ENCODE measurements at places on chromosomes 1 and 21.

DNA sequence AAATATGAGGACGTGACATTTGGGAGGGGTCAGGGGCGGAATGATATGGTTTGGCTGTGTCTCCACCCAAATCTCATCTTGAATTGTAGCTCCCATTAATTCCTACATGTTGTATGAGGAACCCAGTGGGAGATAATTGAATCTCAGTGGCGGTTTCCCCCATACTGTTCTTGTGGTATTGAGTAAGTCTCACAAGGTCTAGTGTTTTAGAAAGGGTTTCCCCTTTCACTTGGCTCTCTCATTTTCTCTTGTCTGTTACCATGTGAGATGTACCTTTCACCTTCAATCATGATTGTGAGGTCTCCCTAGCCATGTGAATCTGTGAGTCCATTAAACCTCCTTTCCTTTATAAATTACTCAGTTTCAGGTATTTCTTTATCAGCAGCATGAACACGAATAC is 663.6 kb upstream of the CHRM3 start:
- no peak for DNase-seq

- DNase-seq = no peak
These were observed 113.5 kb downstream of the RIPK4 start for GRCh38 chr21:41653243-41653953.

- DNase-seq = no peak
These were observed 87.1 kb upstream of the BCL10 start for GRCh38 chr1:85363521-85363920.

DNA sequence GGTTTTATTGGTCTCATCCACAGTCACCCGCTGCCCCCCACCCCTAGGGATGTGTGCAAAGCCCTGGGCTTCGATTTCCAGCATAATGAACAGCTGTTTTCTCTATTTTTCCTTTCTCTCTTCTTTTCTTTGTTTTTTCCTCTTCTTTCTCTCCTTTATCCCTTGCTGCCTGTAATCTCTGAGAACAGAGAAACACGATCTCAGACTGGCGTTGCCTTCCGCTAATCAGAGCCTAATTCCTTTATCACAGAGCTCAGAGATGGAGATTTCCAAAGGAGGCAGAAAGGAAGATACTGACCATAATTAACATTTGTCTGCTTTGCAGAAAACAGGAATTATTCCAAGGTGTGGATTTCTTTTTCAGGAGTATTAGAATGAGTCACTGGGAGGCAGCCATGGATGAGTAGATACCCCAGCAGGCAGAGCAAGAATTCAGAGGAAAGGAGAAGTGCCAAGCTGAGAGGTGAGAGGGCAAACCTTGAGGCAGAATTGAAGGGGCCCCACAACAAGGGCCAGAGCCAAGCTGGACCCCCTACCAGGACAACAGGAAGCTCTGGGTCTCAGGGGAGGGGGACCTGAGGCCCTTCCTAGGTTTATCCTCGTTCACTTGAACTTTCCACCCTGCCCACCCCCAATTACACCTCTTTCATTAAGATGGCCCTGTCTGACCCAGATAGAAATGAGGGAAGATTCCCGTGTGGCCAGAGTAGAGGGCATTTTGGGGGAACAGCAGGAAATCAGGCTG is 33.3 kb downstream of the MATN1 start:
- no peak for DNase-seq

DNA sequence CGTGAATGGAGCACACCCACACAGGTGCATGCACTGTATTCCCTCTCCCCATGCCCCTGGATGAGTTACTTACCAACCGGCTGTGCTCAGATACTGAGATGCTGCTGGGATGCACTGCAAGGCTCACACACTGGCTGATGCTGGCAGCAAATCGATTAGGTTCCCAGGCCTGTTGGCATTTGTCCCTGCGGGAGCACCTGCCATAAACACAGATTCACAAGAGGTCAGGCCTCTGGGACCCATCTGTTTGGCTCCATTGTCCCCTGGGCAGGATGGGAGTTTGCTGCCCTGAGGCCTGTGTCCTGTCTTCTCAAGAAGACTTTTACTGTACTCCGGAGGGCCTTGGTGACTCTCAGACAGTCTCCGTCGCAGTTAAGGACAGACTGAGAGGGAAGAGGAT is 145.4 kb downstream of the PLXNA2 start:
- DNase-seq = no peak

DNA sequence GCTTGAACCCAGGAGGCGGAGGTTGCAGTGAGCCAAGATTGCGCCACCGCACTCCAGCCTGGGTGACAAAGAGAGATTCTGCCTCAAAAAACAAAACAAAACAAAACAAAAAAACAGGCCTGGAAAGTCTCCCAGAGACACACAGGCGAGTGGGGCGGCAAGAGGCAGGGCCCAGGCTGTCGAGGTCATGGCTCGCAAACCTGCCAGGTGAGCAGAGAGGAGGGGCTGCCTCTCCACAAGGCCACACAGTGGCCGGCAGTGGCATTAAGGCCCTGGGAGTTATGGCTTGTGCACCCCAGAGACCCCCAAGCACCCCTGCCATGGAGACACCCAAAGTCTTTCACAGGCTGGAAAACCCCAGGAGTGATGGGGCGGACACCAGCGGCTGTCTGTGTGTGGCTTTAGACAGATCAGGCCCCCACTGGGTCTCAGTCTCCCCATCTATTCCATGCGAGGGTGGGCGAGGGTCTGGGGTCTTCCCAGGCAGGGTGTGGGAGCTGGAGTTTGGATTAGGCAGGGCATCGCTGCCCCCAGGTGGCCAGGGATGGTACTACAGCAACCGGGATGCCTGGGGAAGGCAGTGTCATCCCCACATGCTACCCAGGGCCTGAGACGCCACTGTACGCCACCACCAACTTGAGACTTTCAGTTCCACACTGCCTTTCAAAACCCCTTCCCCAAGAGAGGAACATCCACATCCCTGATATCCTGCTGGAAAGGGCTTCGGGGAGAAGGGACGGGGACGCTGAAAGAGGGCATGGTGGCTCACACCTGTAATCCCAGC is 7.3 kb upstream of the CTRC start:
- DNase-seq = peak; percentile 72

DNA sequence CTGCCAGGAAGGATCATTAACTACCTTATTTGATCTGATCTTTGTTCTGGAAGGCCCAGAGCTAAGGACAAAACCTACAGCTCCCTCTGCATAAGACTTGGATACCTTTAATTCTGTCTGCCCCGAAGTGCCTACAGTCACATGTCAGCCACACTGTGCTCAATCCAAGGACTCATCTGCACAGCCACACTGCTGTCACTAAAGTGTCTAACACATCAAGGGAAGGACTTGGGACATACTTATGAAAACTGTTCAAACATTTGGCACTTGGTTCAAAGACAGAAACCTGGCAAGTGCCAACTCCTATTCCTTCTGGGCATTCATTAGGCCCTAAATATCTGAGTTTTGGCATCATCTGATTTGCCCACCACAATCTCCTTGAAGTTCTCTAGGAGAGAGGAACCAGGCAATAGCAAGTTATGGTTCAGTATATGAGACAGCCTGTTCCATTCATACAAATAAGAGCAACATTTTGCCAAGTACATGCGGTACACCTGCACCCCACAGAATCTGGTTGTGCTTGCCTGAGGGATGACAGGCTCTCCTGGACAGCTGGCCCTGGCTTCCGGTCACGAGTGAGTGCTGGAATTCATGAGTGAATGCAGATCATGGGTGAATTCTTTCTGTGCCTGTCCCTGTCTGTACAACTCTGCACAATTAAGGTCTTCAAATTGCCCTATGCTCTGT is 105.9 kb downstream of the KCNK1 start:
- no peak for DNase-seq

- no peak for DNase-seq
These were observed 190.2 kb upstream of the BRINP3 start for GRCh38 chr1:190667914-190668313.

DNA sequence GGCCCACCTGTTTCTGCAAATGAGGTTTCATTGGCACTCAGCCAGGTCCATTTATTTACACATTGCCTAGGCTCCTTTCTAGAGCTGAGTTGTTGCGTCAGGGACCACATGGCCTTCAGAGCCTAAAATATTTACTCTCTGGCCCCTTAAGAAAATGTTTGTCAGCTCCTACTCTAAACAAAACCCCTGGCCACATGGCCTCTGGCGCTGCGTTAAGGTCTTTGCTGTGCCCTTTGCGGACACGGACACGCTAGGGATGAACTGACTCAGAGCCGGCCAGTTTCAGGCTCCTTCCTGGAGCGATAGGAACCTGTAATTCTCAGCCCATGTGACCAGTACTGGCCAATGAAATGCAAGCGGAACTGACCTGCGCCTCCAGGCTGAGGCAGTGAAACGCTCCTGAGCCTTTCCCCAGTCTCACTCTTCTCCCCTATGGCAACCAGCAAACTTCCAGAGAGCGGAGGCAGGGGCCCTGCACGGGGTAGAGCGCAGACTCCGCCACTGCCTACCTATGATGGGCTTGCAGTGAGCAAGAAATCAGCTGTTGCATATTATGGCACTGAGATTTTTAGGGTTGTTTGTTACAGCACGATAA is 160.3 kb downstream of the ETS2 start:
- DNase-seq = no peak

DNA sequence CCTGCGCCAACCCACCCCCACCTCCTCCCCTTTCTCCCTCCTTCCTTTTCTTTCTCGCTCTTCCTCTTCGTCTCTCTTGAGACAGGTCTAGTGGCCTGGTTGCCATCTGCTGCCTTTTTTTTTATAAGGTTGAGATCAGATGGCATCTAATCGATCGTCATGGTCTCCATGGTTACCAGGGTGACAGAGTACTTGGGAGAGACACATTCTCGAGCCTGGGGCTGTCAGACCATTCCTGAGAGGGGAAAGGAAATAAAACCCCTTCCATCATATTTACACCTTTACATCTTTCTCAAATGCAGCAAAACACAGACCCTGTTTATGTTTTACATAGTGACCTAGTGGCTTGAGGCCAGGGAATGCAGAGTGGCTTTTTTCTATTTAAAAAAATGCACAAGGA is 53.5 kb upstream of the SLC22A15 start:
- no peak for DNase-seq

GRCh38 chr1:50132347-50132894 is 23.7 kb downstream of the ELAVL4 start:
- DNase-seq = no peak

- DNase-seq = no peak
These were observed 119.9 kb upstream of the LHX8 start for GRCh38 chr1:75014250-75014649.

GRCh38 chr1:222028116-222028515 is 286.2 kb upstream of the DUSP10 start:
- no peak for DNase-seq

- no peak for DNase-seq
These were observed 14.9 kb downstream of the ODF2L start for GRCh38 chr1:86381223-86381622.

DNA sequence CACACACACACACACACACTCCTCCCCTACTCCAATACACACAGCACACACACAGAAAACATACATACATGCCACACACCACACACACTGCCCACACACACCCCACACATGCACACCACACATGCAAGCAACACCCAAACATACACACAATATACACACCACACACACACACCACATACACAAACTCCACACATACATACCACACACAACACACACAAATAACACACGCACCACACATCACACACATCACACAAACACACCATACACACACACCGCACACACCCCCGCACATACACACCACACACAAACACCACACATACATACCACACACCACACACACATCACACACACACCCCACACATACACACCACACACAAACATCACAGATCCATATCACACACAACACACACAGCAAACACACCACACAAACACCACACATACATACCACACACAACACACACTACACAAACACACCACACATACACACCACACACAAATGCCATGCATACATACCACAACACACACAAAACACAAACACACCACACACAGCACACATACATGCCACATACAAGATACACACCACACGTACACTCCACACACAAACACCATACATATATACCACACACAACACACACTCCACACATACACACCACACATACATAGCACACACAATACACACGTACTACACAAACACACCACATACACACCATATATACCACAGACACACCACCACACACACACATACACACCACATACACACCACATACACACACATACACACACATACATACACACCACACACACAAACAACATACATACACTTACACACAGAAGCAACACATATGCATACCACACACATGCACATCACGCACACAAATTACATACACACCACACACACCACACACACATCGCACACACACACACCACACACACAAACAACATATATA is 932 bp upstream of the RAB7B start:
- DNase-seq = no peak

DNA sequence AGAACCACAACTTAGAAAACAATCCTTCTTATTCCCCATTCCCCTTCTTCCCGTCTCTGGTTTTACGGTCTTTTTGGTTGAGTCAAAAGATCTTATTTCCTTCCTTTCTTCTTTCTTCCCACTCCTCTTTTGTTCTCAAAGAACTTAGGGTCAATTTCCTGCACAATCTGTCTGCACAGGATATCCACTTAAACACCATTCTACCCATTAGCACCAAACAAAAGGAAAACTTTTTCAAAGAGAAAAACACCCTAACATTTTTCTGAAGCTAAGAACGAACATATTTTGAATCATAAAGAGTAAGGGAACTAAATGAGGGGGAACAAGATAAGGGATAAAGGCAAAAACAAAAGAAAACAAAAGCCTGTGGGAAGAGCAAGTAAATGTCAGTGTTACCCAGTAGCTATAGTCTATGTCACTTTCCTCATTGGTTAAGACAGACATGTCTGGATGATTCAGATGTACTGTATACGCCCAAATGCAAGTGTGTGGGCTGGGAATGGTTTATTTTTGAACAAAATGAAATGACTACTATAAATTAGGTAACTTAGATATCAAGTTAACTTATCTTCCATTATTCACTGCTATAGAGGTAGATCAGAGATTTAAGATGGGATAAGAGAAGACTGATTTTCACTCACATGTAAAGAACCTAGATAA is 59.9 kb downstream of the TOR3A start:
- DNase-seq = no peak

DNA sequence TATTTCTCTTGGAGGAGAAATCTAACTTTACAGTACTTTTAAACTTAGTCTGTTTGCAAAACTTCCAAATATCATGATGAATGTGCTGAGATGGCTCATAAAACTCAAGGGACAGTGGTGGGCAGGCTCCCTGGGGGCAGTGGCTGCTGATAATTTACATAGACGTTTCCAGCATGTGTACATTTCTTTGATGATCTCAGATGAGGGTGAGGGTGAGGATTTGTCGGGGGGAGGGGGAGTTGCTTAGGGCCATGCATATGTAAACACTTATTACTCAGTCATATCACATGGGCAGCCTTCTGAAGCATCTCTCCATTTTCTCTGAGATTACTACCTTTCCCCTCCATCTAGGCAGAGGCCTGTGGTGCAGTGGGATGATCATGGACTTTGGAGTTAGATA is 152.9 kb upstream of the HMGB4 start:
- DNase-seq = no peak

DNA sequence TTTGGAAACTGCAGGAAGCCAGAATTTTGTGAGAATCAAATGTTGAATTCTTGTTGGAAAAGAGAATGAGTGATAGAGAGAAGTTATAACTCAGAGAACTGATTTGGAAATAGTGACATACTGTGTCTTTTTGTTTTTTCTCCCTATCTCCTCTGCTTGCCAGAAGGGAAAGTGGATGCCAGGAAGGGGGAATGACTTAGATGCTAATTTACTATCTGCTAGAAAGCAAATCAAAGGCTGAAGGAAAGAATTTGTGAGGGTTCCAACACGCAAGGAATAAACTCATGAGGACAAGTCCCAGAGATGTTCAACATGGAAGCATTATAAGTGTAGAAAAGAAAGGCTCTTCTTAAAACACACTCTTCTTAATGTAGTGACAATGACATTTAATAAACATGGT is 20.5 kb upstream of the LRRC39 start:
- DNase-seq = no peak
